ENCODE measurements at places on chromosomes 7 and 10.

- DNase-seq = peak; percentile 81
These were observed 81.1 kb upstream of the PRKG1 start for GRCh38 chr10:50992972-50993766.

DNA sequence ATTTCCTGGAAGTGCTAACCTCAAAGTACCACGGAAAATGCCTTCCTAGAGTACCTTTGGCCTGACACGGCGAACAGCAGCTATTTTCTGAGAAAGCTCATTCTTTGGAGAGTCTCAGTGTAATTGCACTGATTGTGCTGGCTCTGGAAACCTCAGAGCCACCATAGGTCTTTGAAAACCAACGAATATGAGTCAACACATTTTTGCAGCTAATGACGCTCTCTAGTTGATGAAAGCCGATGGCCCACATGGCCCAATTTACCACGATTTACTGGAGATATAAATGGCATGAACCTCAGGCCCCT lies 187.1 kb downstream of the ADARB2 start:
- DNase-seq = no peak

- peak; percentile 87 for DNase-seq
These were observed 75.1 kb downstream of the MAD1L1 start for GRCh38 chr7:2157473-2158279.

GRCh38 chr7:2722591-2722990 lies 34.6 kb downstream of the AMZ1 start:
- DNase-seq = no peak
